Mucosa of gallbladder (tissue), 1 donor: ENCODE measurements at places on chromosomes 5 and 9. TPM values are rescaled to one million over a fixed set of nuclear protein-coding genes. Genes with fewer than 3 reads are reported as not detected.

The CCDC192 gene
- total RNA-seq, result not detected

The SNCAIP gene
- total RNA-seq, result 2.4 TPM

The KCNIP1 gene
- total RNA-seq, result 1.5 TPM

The CFAP90 gene
- not detected for total RNA-seq

The OLFM1 gene
- 13.4 TPM for total RNA-seq

The HAVCR1 gene
- total RNA-seq, result 0.26 TPM

The MYORG gene
- 94.5 TPM for total RNA-seq

The IFNK gene
- total RNA-seq, result not detected

The BTNL8 gene
- 47.3 TPM for total RNA-seq

The DEPDC1B gene
- total RNA-seq, result 117 TPM

The OBP2B gene
- total RNA-seq, result not detected

The NACC2 gene
- total RNA-seq, result 59.6 TPM

The SHISAL2B gene
- total RNA-seq, result not detected

The C6 gene
- 41.8 TPM for total RNA-seq
